ENCODE measurements at places on chromosomes 13 and 19.

DNA sequence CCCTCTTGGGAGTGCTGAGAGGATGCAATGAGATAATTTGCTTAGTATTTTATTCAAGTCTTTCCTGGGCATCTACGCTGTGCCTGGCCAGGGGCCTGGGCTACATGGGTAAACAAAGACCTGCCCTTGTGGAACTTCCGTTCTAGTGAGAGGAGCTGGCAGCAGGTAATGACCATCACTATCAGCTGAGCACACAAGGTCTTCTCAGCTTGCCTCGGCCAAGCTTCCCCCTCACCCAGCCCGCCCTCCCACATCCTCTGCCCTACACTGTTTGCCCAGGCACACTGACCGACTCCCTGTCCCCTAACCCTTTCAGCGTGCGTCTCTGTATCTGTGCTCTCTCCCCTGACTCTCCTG, 8.6 kb upstream of the FKRP start:
- no peak for DNase-seq

DNA sequence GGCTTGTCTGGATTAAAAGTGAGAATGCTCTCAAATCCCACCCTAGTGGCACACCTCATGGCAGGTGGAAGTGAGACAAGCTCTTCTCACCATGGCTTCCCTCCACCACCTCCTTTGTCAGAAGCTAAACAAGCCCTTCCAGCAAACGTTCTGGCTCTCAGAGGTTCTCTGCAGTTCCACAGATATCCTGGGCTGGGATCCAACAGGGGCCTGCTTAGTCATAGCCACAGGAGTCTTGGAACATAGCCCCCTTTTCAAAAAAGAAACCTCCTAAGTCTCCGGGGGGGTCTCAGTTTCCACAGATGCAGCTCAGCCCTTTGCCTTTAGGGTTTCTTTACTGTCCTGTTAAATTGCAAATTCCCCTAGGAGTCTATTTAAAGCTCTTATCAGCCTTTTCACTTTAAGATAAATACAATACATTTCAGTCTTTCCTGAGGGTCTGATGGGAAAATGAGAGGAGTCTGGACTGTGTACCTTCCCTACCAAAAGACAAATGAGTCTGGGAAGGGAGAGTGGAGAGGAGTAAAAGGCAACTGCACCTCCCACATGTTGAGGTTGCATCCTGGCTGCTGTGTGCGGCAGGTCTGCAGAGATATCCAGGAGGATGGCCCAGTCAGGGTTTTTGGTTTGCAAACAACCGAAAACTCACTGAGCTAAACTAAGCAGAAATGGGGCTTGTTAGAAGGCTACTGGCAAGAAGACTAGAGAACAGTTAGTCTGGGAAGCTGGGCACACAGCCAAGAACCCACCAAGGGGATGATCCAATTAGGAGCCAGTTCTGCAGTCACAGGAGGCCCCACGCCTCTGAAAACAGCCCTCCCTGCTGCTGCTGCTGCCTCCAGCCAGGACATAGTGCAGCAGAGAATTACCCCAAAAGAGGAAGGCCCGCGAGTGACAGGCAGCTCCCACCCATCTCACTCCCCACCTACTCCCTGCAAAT, 41.4 kb upstream of the SERP2 start:
- DNase-seq = no peak

DNA sequence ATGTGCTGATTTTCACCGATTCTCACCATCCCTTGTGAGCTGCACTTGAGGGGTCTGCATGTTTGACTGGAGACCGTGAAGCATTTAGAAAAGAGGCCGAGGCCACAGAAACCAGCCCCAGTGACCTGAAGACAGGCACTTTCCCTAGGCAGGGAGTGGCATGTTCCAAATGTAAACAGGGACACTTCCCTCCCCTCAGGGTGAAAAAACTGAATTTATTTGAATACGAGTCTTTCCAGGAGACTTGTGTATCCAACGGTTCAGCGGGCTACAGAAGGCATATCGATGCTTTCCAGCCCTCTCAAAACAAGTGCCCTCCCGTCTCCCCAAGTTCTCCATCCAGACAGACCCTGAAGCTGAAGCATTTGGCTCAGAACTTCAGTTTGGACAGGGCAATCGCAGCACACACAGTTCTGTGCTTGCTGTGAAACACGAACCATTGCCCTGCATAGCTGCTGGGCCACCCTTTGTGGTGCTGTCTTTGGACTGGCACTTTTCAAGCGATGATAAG, 106.1 kb downstream of the ZIC5 start:
- no peak for DNase-seq

GRCh38 chr19:29952646-29953045, 10.6 kb downstream of the URI1 start:
- DNase-seq = no peak

Data from stimulated activated CD8-positive, alpha-beta memory T cell treated with anti-CD3 and anti-CD28 coated beads, Interleukin-7, amount 100 ng/mL, for 1 hour (primary cell).